ENCODE measurements at places on chromosomes 5 and 9.

- DNase-seq = no peak
Measured at GRCh38 chr9:93059011-93059714, 662 bp downstream of the SUSD3 start.

GRCh38 chr9:123998278-123998925 lies 13.2 kb upstream of the LHX2 start:
- no peak for DNase-seq

DNA sequence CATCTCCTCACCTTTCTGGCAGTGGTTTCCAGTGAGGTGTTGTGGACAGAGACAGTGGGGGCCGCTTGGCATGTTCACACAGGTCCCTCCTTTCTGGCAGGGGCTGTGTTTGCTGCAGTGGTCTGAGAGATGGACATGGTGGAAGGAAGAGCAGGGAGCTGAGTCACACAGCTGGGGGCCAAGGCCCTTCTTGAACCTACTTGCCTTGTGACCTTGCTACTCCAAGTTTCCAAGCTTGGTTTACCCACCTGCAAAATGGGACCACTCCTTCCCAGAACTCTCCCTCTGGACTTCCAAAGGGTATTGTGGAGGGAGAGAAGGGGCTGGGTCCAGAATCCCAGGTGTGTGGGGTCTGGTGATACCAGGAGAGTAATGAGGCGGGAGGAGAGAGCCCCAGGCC lies 4.1 kb downstream of the F12 start:
- no peak for DNase-seq

- DNase-seq = no peak
Measured at GRCh38 chr5:141597394-141597793, 21.4 kb downstream of the DIAPH1 start.

All from ACHN (cell line).